ENCODE measurements at places on chromosomes 6 and 20.

DNA sequence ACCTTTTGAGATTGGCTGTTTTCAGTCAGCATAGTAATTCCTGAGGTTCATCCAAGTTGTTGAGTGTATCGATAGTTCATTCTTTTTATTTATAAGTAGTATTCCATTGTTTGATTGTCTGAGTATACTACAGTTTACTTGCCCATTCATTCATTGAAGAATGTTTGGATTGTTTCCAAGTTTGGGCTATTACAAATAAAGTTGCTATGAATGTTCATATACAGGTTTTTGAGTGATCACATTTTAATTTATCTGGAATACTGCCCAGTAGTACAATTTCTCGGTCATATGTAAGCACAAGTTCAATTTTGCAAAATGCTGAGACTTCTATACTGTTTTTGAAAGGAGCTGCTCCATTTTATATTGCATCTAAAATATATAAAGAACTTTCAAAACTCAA is 14.2 kb upstream of the EPHA7 start:
- DNase-seq, result no peak

DNA sequence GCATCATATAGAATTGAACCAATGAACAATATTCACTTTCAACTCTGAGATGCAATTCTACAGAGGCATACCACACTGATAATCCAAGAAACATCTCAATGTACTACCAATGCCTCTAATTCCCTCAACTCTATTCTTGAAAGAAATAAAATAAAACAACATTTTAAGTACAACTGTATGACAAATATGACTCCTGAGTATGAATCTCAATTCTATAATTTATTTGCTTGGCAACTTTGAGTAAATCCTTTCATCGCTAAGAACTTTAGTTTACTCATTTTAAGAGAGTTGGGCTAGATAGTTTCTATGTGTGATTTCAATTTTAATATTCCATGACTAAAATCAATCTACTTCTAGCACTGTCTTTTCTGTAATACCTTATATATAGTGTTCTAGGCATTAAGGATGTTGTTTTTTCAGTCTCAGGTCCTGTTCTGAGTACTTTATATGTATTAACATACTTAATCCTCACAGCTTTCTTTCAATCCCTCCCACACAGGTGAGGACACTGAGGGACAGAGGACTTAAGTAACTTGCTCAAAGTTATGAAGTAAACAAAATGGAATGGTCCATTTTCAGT is 33.4 kb downstream of the GOPC start:
- DNase-seq, result no peak

- no peak for DNase-seq
Measured at GRCh38 chr6:130447374-130447773, 81.6 kb downstream of the TMEM200A start.

DNA sequence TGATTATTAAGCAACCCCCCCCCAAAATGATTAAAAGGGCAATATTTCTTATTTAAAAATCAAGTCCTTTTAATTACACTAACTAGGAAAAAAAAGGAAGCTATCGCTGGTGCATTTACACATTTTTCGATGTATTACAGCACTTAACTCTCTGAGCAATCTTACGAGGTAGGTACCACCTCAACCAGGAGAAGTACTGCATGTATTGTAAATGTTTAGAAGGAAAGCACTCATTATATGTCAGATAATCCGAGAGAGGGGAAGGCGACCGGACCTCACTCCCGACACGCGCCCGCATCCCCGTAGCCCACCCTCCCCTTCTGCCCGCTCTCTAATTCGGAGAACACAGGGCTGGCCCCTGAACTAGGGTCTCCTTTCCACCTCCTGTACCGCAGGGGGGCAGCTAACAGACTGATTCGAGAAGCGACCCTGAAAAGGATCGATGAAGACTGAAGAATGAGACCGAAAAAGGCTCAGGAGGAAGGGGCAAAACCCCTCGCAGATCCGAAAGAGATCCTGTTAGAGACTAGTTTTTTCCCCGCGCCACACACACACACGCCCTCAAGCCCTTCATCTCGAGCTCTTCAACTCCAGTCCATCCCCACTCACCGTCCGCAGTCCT is 337 bp downstream of the ESF1 start:
- DNase-seq, result no peak

DNA sequence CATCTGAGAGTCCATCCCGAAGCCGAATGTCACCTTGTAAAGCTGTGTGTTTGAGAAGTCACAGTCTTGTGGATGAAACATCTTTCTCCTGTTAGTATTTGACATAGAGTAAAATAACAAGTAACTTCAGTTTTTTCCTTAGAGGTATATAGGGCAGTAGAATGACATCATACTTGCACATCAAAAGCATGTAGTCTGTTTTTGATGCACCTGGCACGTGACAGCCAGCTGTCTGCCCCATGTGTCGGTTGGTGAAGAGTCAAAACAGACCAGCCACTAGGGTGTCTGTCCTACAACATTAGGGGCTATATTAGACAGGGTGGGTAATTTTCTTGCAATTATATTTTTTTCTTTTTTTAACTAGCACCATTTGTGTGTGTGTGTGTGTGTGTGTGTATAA is 70.2 kb downstream of the SNX9 start:
- DNase-seq, result no peak

- no peak for DNase-seq
Measured at GRCh38 chr6:20630136-20630535, 95.9 kb downstream of the CDKAL1 start.

DNA sequence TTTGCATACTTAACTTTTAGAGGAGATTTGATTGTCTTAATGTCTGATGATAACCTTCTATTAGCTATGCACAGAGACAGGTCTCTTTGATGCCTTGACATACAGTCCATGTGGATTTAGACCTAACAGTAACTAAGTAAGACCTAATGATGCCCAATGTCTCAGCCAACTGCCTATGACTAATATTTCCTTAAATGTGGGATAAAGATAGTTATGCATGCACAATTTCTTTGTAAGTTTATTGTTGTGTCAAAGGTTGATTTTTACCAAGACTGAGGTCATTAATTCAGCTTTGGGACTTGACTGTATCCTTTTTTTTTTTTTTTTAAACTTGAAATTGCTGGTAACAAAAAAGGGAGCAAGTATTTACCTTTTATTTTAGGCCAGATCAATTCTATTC is 450.0 kb downstream of the HAO1 start:
- no peak for DNase-seq

DNA sequence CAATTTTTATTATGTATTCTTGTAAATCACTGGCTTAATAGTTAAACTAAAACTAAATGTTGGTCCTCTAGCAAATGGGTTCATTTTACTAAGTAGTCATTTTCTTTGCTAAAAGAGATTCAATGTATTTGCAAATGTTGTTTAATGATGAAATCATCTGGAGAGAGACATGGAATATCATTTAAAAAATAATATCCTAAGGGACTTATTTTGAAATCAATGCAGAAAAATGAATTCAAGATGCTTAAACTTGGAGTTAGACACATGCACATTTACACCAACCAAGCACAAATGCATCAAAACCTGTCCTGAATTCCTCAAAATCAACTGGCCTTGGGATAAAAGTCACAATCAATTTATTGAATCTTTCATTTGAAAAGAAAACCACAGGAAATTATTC is 165.0 kb upstream of the RNF217 start:
- no peak for DNase-seq

- no peak for DNase-seq
Measured at GRCh38 chr6:163630572-163630971, 216.1 kb downstream of the QKI start.

All from brain microvascular endothelial cell (primary cell).